ENCODE measurements at places on chromosomes 7 and 10.

- DNase-seq, result no peak
These were observed 1.8 kb downstream of the CYP2E1 start for GRCh38 chr10:133528845-133529575.

DNA sequence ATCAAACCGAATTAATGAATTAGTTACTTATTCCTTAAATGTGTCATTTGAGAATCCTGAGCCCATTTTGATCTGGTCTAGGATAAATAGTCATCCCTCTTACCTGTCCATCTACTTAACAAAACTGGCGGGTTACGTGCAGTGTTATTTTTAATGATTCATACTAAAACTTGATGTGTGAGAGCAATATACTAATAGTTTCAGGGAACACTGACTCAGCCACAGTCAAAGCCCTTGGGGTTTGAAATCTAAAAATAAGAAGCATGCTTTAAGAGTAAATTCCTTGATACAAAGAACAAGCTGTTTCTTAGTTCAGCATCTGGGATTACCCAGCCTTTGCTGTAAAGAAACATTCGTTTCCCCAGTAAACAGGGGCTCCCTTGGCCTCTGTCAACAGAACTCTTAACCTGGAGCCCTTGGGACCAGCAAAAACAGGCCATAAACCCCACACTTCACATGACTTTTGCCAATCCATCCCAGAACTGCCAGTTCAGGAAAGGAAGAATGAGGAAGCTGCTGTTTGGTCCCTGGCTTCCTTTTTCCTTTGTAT is 370.6 kb upstream of the IGFBP3 start:
- DNase-seq, result no peak

GRCh38 chr10:72712136-72712535 is 20.2 kb downstream of the MCU start:
- DNase-seq, result no peak

DNA sequence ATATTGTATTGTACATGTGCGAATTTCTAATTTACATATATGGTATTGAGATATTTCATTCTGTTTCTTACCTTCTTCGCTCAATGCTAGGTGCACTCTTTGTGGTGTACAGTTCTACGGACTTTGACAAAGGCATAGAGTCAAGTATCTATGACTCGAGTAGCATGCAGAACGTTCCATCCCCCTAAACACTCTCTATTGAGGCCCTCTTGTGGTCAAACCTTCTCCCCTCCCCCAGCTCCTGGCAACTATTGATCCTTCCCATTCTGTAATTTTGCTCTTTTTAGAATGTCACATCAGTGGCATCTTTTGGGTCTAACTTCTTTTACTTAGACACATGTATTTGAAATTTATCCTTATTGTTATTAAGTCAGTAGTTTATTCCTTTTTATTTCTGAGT is 30.7 kb upstream of the GDF10 start:
- DNase-seq, result no peak

- no peak for DNase-seq
These were observed 62.1 kb downstream of the PAPSS2 start for GRCh38 chr10:87721781-87722180.

- no peak for DNase-seq
These were observed 29.3 kb downstream of the CRHR2 start for GRCh38 chr7:30652698-30653641.

GRCh38 chr10:96512524-96513304 is 1.0 kb downstream of the TLL2 start:
- DNase-seq, result peak; percentile 80

DNA sequence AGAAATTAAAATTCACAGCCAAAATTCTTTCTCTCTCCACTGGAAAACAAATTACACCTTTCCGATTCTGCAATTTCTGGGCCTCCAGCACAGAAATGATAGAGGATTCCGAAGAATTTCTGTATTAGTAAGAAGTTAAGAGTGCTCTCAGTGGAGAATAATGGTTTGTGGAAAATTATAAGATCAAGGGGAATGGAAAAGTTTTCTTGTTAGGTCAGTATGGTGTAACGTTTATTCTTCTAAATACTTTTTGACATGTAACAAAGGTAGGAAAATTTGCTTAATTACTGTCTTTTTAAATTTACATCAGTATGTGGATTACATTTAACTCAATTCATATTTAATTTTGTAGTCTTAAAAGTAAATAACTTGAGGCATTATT is 288.3 kb upstream of the NFE2L3 start:
- DNase-seq, result no peak

DNA sequence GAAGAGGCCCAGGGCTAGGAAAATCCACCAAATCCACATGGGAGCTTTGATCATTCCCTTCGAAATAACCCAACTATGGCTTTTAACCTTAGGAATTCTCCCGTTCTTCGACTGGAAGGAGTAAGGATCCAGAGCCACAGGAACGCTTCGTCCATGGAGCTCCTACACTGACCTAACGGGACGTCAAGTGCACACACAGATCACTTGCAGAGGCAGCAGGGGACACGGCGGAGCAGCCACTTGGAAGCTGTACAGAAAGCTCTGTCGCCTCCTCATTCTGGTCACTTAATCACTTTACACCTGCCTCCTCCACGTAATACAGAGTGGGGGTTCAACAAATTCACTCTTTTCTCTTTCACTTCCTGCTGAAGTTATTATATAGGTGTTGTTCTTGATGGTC is 43.9 kb downstream of the RSU1 start:
- DNase-seq, result no peak

DNA sequence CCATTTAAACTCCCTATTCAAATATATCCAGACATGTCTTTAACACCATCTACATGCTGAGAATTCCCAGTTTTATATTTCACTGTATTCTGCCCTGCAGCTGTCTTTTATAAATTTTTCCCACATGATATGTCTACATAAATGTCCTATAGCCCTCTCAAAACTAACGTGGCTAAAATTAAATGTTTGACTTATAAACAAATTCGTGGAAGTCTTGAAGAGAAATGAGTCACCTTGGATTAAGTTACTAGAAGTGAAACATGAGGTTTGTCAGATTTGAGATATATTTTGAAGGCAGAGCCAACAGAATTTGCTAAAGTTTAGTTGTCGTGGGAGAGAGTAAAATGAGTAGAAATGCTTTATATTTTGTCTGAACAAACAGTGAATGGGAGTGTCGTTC is 386.9 kb upstream of the CNTNAP2 start:
- no peak for DNase-seq

GRCh38 chr7:100873599-100874299 is 1.2 kb upstream of the SRRT start:
- DNase-seq, result no peak

DNA sequence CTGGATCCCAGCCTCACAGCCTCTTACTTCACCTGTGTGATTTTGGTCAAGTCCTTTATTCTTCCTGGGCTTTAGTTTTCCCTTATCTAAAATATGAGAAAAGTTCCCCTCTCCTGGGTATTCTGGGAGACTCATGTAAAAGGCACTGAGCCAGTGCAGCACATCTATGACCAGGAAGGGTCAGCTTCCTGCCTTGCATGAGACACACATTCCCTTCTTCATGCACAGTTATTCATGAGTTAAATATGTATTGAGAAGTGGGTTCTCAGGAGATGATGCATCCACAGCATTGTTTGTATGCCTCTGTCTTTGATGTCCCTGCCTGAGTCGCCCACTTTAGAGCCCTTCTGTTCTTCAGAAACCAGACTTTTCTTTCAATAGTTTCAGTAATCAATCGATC is 33.3 kb downstream of the EGFR start:
- no peak for DNase-seq

GRCh38 chr10:44607116-44607515 is 222.2 kb upstream of the CXCL12 start:
- DNase-seq, result no peak

DNA sequence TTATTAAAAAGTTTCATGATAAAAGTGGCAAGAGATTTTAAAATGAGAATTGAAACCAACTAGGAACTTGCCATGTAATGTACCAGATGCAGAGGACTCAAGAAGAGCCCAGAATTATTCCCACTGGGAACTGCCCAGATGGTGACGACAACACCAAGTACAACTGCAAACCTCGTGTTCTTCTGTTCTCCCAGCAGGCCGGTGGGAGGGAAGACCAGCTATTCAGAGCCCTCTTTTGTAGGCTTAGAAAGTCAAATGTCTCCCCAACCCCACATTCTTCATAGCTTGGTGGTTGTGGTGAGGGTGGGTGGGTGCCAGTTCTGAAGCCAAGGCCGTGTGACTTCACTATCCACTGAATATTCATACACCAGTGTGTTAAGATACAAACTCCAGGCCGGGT is 54.3 kb upstream of the ITGB1 start:
- no peak for DNase-seq

DNA sequence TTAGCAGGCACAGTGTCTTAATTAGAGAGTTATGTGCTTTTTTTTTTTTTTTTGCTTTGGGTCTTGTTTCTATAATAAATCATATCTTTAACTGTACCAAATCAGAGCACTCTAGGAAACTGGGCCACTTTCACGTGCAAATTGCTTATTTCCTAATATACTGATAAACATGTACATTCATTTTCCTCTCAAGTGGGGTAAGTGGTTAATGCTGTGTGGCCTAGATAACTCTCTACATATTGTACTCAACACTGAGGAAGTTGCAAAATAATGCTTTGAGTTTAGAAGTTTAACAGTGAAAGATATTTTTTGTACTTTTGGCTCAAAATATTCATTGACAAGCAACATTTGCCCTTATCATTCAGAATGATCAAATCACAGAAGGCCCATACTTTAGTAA is 115.9 kb upstream of the IFRD1 start:
- no peak for DNase-seq

DNA sequence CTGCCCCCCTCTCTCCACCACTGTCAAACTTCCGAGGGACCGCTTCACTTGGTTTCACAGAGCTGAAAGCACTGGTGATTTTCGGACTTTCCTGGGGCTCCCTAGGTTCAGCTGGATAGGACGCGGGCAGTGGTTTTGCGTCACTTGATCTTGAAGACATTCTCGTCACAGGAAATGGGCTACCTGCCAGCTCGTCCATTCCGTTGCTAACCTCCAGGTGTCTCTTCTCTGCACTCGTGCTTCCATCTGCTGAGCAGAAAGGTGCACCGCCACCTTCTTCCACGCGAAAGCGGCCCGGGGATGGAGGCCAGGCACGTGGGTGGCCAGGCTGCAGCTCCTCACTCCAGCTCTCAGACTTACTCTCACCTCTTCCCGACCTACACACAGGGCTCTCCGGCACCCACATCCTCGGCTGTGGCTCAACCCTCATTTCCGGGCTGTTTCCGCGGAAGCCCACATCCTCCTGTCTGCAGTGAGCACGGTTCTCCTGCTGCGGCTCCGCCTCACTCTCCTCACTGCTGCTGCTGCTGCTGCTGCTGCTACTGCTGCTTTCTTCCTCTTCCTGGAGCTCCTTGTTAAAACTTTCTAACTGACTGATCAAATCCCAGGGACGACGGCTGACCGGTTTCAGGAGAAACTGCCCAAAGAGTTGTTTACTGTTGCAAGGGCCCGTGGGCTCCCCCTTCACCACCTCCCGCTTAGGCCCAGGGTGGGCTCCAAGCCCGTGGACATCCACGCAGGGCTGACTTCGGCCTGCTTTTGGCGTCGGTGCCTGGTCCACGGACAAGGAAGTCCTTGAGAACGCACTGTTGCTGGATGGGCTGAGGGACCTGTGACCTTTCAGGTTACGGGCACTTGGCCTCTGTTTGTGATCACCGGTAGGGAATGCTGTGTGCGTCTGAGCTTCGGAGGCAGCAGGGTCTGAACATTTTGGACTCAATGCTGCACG is 32.1 kb downstream of the JCAD start:
- peak; percentile 12 for DNase-seq

DNA sequence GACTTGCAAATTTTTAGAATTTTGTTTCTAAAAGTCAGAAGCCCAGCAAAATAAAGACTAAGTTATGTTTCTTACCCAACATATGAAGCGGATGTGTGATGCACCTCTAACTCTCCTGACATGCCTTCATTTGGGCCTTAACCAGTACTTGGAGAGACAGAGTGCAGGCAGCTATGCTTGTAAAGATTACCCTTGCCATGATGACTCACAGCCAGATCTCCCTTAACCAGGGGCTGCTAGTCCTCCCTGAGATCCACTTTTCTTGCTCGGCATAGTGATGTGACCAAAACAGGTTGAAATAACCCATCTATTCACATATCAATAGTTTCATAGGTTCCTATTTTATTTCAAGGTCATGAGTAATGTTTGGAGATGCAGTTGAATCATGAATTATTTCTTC is 43.6 kb downstream of the PPP1R3A start:
- no peak for DNase-seq

DNA sequence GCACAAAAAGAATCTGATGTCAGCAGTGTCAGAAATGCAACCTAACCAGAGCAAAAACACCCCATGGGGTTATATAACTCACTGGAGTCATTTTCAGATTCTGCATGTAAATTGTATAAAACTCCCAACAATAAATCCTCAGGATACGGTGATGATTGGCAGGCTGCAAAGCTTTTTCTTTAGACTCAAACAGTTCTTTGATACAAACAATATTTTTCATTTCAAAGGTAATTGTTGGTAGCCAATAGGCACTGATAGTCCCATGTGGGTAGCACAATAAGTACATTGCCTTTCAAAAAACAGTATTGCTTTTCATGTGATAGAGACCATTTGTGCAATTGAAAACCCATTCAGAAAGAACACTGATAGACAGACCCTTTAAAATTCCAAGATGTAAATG is 98.0 kb downstream of the TMEM26 start:
- DNase-seq, result no peak

GRCh38 chr7:92010215-92010614 is 69.6 kb downstream of the AKAP9 start:
- no peak for DNase-seq

GRCh38 chr10:98096316-98096715 is 38.1 kb upstream of the R3HCC1L start:
- no peak for DNase-seq

DNA sequence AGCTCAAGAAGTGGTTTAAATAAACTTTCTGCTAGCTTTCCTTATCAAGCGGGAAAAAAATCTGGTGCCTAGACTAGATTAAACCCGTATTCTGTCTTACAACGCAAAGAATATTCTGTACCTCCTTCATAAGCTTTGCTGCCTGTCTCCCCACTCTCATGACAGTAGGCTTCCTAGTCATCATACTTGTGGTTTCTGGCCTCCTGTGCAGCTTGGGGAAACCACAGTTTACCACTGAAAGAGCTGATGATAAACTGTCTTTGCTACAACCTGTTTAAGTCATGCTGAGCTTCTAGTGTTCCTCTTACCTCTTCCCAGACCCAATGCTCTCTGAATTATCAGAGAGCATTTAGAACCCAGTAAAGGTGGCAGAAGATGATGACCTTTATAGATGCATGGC is 55.0 kb downstream of the PODXL start:
- no peak for DNase-seq

GRCh38 chr10:113322843-113323242 is 230.0 kb upstream of the HABP2 start:
- no peak for DNase-seq

GRCh38 chr7:150401861-150402631 is 22.9 kb downstream of the ZNF775 start:
- no peak for DNase-seq

GRCh38 chr10:69787681-69788080 is 14.0 kb upstream of the COL13A1 start:
- peak; percentile 77 for DNase-seq
